ENCODE measurements at places on chromosomes 11 and 22.

GRCh38 chr22:48881326-48881980 is 946.2 kb downstream of the BRD1 start:
- no peak for DNase-seq

GRCh38 chr22:44776605-44777363 is 24.4 kb downstream of the ARHGAP8 start:
- DNase-seq, result no peak

DNA sequence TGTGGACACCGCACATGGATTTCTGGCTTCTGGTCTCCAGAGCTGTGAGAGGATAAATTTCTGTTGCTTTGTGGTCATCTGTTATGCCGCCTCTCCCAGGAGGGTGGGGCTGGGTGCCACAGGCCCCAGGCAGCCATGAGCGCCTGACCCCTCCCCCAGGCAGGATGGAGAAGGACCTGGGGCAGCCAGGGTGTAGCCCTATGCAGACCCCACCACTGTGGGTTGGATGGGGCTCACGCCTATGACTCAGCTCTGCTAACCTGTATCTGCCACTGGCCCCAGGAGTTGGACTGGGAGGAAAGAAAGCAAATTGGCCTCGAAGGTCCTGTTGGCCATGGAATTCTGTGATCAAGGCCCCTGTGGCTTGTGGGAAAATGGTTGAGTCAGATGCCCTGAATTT is 1351.1 kb downstream of the BRD1 start:
- no peak for DNase-seq

- DNase-seq, result no peak
Measured at GRCh38 chr11:58957922-58958321, 18.6 kb downstream of the GLYATL1 start.

- no peak for DNase-seq
Measured at GRCh38 chr22:24389680-24390079, 37.7 kb upstream of the ADORA2A start.

- DNase-seq, result no peak
Measured at GRCh38 chr11:95799546-95799945, 9.2 kb downstream of the CEP57 start.

GRCh38 chr11:72012091-72012630 is 13.5 kb downstream of the IL18BP start:
- no peak for DNase-seq

DNA sequence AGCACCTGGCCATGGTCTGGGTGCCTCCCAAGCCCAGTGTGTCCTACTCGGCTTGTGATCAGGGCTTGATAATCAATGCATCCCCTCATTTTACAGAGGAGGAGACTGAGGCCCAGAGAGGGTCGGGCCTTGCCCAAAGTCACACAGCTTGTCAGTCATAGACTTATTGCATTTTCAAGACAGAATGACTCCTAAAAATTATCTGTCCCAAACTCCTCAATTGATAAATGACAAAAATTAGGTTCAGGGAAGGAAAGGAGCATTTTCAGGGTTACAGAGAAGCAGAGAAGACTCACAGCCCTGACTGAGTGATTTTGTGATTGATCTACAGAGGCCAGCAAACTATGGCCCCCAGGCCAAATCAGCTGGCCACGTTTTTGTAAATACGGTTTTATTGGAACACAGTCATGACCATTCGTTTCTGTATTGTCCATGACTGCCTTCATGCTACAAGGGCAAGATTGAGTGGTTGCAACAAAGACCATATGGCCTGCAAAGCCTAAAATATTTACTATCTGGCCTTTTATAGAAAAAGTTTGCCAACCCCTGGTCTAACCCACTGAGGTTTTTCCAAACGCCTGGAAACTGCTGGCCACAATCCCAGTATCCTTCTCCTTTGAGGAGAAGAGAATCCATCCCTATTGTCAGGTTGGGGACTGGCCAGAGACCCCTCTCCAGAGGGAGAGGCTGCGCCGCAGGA is 35.1 kb upstream of the NAV2 start:
- no peak for DNase-seq

DNA sequence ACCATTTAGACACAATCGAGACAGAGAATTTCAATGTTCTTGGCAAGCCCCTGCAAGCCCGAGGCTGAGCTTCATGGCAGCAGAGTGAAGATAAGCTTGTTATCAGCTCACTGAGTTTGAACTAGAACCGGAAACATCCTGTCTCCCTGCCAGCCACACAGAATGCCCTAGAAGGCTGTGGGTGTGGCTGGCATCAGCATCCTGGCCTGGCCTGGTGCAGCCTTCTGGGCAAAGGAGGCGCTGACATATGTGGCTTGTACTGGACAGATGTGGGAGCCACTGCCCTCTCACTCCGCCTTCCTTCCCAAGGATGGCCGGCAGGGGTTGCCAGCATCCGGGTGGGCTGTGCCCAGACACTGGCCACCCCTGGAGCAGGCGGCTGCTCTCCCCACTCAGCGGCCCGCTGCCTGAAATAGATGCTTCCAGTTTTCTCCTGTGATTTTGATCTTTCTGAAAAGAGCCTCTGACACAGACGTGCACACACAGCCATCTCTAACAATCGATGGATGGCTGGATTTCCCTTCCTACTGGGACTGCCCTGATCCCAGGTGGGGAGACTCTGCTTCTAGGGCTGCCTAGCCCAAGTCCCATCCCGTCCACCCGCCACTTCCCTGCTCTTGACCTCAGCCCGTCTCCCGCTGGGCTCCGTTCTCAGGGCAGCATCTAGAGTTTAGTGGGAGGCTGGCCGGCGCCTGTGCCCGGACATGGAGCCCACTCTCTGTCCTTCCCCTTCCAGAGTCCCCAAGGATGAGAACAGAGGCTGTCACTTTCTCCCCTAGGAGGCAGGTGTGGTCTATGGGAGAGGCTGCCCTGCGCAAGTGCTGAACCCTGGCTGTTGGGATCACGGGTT is 149.7 kb downstream of the CTTN start:
- DNase-seq, result no peak

- no peak for DNase-seq
Measured at GRCh38 chr11:68346462-68346790, 34.0 kb downstream of the LRP5 start.

- no peak for DNase-seq
Measured at GRCh38 chr11:129375751-129376657, at the start of gene BARX2. BARX2 (plus strand) TSS chr11:129375848; CDS start chr11:129376036, 188 bp downstream.

- DNase-seq, result no peak
Measured at GRCh38 chr22:17678817-17679385, 40.3 kb downstream of the BCL2L13 start.

- no peak for DNase-seq
Measured at GRCh38 chr11:60370811-60371298, 7.5 kb upstream of the MS4A7 start.

GRCh38 chr11:112780351-112781087 is 180.7 kb upstream of the NCAM1 start:
- peak; percentile 77 for DNase-seq

- DNase-seq, result no peak
Measured at GRCh38 chr11:95671768-95672167, 117.8 kb downstream of the FAM76B start.

DNA sequence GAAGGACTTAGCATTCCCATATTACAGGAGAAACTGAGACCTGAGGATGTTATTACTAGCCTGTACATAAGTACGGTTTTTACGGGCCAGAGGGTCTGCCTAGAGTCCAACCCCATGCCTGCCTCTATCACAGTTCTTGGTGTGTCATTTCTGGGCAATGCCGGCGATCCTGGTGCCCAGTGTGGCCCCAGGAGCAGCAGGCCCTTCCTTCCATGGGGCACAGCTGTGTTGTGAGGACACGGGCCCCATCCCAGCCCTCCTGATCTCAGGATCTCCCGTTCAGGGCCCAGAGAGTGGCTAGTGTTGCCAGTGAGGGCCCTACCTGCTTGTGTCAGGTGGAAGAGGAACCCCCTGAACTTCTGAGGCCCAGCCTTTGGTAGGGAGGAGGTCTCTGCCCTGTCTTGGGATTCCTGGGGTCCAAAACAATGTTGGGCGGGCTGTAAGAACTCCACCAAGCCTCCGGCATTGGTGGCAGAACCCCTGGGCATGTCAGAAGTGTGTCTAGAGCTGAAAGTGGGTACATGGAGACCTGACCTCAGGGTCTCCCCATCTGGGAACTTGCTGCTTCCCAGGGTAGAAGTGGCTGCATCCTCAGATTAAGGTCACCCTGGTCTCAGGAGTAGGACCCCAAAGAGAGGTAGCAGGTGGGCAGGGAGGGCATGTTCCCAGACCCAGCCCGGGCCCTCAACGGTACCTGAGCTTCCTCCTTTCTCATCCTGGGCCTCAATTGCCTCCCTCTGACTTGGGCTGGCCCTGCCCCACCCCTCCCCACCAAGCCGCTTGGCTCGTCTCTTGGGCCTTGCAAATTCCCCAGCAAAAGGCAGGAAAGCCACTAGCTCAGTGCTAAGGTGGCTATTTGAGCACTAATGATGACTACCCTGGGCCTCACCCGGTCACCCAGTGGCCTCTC is 74.6 kb upstream of the KCNQ1OT1 start:
- DNase-seq, result no peak

DNA sequence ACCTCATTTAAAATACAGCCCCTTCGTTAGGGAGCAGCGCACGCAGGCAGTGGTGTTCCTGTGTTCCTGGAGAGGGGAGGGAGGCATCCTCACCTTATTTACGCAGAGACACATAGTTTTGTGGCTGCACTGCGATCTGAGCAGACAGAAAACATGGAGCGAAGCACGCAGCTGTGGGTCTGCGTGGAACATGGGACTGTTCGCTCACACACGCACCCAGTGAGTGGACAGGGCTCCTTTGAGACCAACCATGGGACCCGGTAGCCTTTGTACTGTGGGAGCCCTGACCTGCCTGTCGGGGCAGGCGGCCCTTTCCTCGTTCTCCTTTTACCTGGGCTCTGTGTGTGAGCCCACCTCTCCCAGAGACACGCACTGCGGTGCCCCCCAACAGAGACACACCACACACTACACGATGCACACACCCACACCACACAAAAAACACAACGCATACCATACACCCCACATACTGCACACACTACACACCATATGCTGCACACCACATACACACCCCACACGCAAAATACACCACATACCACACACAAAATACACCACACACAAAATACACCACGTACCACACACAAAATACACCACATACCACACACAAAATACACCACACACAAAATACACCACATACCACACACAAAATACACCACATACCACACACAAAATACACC is 1245.7 kb downstream of the BRD1 start:
- no peak for DNase-seq

Data from HT1080 (cell line).